BJ (cell line): ENCODE measurements at places on chromosomes 4 and X. TPM values are rescaled to one million over a fixed set of nuclear protein-coding genes. Genes with fewer than 3 reads are reported as not detected.

The MBTPS2 gene
- polyA plus RNA-seq = 14.6 and 27.3 TPM in 2 replicates

The HSFX1 gene
- 0.12 and 0.25 TPM in 2 replicates for polyA plus RNA-seq

The TCP11X2 gene
- polyA plus RNA-seq = not detected in 2 replicates

The TREX2 gene
- polyA plus RNA-seq = 0.49 and 1.1 TPM in 2 replicates

The CNOT6L gene
- 6.4 and 9.4 TPM in 2 replicates for polyA plus RNA-seq

The RTL3 gene
- polyA plus RNA-seq = 0.51 and 0.59 TPM in 2 replicates

The SLITRK2 gene
- not detected in 2 replicates for polyA plus RNA-seq

The GSX2 gene
- not detected in 2 replicates for polyA plus RNA-seq

The IL21 gene
- polyA plus RNA-seq = not detected in 2 replicates

DNA sequence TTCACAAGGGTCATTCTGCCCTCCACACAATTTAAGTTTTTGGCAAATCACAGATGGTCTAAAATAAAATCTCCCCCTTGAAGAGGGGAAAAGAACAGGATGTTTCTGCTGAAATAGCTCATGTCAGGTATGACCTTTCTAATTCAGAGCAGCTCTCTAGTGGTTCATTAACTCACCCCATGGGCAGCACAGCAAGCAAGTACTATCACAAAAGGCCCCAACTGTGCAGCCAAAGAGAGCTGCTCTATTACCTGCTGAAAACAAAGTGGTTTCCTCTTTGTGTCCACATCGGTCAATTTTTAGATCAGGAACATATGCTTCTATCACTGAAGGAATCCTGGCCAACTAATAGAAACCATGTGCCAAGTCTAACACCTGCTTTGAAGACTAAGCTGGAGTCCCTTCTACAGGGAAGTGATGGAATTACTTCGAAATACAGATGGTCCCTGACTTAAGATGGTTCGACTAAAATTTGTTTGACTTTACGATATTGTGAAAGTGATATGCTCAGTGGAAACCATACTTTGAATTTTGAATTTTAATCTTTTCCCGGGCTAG, 164.3 kb downstream of the ENOX2 start:
- no peak for DNase-seq

DNA sequence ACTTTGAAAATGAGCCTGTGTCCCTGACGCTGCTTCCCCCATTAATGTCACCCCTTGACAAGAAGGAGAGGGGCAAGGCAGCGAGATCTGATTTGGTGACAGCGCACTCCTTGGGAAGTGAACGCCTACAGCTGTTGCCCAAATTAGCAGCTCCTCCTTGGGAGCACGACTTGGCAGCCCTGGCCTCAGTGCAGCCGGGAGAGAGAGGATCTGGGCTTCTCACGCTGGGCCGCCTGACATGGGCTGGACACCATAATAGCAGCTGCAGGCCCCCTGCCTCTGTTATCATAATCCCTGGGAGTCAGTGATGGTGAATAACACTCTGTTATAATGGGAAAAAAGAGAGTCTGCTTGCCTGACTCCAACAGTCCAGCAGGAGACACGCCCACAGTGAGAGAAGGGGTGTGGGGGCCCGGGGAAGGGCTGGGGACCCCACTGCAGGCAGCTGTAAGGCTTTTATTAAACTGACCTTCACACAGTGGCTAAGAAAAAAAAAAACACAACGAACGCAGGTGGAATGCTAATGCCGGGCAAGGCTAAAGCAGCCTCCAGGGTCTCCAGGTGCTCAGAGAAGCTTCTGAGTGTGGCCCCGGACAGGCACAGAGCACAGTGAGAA, 73.3 kb downstream of the PSAPL1 start:
- no peak for DNase-seq

DNA sequence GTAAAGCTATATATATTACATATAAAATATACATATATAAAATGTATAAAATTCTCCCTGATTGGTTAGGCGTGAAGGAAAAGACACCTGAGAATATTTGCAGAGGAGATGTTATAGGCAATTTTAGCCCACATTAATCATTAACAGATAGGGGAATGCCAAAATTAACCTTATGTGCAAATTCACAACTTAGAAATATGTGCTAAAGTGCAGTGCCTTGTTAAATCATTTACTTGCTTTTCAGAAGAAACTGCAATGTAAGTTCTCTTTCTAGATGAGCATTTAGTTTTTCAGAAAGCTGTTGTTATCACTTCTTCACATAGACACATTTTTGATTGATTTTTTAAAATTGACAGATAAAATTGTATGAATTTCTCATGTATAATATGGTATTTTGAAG, 5.6 kb downstream of the TASL start:
- no peak for DNase-seq

GRCh38 chr4:13985837-13986236, 358.3 kb upstream of the BOD1L1 start:
- no peak for DNase-seq

DNA sequence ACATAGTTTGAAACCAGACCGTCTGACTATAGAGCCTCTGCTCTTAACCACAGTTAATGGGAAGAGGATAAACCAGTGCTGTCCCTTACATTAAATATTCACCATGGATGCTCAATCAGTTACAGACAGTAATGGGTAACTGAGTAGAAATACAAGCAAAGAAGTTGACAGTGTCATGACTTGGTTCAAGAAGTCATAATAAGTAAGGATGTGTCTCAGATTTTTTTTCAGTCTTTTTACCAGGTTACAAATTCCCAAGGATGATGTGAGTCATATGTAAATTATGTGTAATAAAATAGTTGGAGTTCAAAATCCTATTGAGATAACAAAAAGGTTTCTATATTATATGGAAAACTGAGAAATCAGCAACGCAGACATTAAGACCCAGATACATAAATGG, 31.1 kb downstream of the ZCCHC4 start:
- no peak for DNase-seq

GRCh38 chrX:108064613-108065012, 19.7 kb downstream of the VSIG1 start:
- DNase-seq = no peak

DNA sequence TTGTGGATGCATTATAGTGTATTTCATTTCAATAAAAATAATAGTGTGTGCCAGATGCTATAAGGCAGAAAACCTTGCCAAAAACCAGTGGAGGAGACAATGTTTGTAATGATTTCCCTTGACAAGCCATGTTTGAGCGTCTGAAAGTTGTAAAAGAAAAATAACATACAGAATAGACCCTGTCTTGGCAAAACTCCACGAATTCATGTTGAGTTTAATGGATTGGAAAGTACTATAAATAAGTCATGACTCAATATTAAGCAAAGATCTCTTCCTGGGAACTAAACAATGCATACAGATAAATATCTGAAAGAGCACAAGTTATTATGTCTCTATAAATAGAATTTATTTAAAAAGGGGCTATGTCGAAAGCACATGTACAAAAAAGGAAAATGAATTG, 543.5 kb downstream of the GABRG1 start:
- no peak for DNase-seq

- no peak for DNase-seq
Measured at GRCh38 chr4:152045807-152046571, 285.2 kb upstream of the GATB start.

DNA sequence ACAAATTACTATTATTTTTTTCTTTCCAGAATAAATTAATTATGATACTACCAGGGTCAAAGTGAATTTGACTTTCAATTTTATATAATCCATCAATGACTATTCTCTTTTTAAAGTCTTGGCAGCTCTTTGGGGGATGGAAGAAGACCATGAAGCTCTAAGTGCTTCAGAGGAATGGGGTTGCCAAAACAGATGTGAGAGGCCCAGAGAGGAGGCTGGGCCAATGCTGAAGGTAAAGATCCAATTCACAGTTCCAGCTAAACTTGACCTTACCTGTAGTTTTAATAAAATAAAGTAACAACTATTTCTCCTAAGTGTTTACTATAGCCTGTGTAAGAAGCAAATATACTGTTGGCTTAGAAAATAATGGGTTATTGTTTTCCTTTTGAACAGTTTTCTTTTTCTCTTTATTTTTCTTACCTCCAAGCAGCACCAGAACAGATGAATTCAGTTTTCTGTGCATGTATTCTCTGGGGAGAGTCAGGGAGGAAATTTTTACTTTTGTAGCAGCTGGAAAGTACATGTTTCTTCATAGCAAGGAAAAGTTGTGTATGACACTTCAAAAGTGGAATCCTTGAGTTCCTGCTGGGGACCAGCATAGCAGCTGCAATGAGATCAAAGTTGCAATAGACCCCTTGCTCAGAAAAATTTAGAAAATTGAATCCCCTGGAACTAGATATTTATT, 104.9 kb downstream of the CEP44 start:
- DNase-seq = no peak

- no peak for DNase-seq
Measured at GRCh38 chr4:43251841-43252240, 359.3 kb downstream of the GRXCR1 start.

- DNase-seq = no peak
Measured at GRCh38 chrX:123665197-123665596, 67.7 kb downstream of the THOC2 start.

- DNase-seq = no peak
Measured at GRCh38 chr4:6937754-6938153, 28.1 kb downstream of the TBC1D14 start.

DNA sequence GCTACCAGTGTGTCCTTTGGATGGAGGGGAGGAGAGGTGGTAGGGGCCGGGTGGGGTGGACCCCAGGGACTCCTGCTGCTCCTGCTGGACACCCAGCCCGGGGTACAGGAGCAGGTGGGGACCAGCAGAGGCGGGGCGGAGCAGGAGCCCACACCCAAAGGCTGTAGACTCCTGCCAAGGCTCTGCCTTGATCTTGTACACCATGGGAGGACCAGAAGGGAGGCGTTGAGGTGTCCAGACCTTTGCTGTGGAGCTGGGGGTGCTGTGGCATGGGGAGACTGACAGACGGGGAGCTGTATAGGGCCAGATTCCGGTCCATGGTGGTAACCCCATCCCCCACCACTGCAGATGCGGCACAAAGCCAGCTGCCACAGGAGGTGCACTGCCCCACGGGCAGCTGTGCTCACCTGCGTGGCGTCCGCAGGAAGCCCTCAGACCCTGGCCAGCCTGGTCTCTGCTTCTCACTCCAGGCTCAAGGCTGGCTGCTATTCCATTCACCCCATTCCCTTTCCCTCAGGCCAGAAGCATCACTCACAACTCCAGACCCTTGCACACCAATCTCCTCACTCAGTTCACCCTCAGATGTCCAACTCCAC, 5.0 kb upstream of the SLC26A1 start:
- no peak for DNase-seq

DNA sequence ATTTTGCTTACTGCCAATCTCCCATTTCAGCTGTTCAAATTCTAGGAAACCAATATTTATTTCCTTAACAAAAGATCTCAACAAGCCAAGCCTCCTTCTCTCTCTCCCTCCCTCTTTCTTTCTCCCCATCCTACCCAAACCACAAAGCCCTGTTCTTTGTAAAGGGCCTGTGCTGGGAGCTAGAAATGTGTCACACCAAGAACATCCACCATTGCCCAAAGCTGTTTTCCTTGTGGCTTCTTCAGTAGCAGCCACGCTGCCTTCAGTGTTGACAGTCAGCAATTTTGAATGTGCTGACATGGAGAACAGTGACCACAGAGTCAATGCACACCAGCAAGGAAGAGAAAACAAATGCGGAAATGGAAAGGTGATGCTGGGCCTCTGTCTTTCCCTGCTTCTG, 203.0 kb downstream of the MAML3 start:
- no peak for DNase-seq

- no peak for DNase-seq
Measured at GRCh38 chr4:81106150-81106549, 75.6 kb downstream of the BMP3 start.

GRCh38 chr4:48588230-48589097, 98.4 kb downstream of the ZAR1 start:
- no peak for DNase-seq

DNA sequence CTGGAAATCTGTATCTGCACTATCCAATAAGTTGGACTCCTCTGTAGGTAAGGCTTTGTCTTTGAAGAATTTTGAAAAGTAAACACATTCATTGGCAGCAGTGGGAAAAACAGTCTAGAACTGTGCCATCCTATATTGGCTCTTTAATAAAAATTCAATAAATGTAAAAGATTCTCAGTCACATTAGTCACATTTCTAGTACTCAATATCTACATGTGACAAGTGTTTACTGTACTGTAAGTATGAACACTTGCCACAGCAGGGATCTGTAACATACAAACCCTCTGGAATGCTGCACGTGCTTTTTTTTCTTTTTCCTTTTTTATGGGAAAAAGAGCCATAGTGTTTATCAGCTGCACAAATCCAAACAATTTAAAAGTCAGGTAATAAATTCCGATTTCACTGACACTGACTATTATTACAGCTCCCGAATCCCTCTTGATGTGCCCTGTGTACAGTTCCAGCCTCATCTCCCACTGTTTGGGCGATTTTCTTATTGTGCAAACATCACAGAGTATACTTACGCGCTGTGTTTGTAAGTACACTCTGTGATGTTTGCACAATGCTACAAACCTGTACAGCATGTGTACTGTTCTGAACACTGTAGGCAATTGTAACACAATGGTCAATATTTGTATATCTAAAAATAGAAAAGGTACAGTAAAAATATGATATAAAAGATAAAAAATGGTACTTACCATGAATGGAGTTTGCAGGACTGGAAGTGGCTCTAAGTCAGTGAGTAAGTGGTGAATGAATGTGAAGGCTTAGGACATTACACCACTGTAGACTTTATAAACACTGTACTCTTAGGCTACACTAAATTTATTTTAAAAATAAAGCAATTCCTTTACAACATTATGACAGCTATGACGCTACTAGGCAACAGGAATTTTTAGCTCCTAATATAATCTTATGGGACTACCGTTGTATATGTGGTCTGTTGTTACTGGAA, 8.7 kb downstream of the PYURF start:
- DNase-seq = no peak

DNA sequence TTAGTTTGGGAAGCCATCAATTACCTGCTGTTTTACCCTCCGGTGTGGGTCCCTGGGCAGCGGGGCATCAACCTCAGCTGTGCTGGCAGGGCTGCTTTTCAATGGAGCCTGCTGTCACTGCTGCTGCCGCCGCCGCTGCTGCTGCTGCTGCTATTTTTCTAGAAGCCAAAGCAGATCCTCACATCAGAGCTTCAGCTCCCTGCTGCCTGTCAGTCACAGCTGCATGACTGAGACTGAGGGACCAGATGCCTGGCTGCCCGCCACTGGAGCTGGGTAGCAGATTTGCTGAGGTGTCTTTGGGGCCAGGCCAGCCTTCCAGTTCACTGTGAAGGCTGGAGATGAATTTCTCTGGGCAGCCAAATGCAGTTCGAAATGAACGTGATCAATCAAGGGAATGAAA, 200.3 kb upstream of the NHS start:
- no peak for DNase-seq

- DNase-seq = no peak
Measured at GRCh38 chr4:169275180-169275579, 4.4 kb upstream of the SH3RF1 start.

GRCh38 chr4:55029321-55029720, 96.1 kb downstream of the KDR start:
- no peak for DNase-seq

GRCh38 chr4:8117278-8117682, 41.3 kb downstream of the ABLIM2 start:
- DNase-seq = no peak

DNA sequence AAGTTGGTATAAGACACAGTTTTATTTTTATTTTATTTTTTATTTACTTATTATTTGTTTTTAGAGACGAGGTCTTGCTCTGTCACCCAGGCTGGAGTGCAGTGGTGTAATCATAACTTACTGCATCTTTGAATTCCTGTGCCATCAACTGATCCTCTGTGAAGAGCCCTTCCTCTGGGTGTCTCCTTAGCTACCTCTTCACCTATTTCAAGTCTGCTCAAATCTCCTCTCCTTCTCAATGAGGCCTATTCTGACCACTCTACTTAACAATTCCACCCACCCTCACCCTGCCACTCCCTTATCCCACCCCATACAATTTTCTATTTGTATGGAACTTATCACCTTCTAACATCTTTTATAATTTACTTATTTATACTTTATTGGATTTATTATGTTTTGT, 183.4 kb downstream of the PPP3CA start:
- DNase-seq = no peak
